ENCODE measurements at places on chromosomes 7 and 10. TPM values are rescaled to one million over a fixed set of nuclear protein-coding genes. Genes with fewer than 3 reads are reported as not detected.

DNA sequence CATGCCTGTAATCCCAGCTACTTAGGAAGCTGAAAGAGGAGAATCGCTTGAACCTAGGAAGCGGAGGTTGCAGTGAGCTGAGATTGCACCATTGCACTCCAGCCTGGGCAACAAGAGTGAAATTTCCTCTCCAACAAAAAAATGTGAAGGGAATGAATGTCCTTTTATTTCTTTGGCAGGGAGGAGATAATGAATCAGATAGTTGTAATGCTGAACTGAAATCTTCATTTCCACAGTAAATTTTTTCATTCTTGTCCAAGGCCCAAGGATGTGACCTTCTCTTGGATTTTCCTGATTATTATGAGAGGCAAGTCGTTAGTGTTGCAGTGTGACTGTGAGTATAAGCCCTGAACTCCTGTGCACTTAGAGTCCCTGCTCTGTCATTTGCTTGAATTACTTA, 13.6 kb downstream of the STAMBPL1 start:
- H3K36me3 ChIP-seq: peaks cover 5% of the 10 kb centered on the region
- no peaks in the 10 kb centered on the region for H3K27me3 ChIP-seq

DNA sequence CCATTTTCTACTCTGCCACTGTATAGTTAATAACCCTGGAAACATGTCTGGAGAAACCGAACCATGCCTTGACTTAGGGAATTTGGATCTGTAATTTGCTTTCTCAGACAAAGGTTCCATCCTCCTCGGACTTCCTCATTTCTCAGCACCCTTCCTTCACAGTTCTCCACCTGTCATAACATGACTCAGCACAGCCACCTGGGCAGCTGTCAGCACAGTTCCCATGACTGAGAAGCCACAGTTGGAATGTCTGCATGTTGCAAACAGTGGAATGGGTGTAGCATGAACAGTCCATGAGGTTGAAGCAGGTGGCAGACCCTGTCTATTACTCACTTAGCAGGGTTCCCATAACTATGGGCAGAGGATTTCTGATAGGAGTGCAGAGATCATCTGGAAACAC, 634 bp upstream of the OR9A4 start:
- H3K36me3 ChIP-seq: no peaks in the 10 kb centered on the region
- H3K27me3 ChIP-seq: peaks cover 2% of the 10 kb centered on the region
- H3K27ac ChIP-seq: no peak overlapping the region
- H3K4me3 ChIP-seq: no peak overlapping the region
- no peak for DNase-seq

Gene FEZF1
- total RNA-seq: not detected

Gene TNRC18
- total RNA-seq: 37.3 TPM

Gene SPDYE2B
- not detected for total RNA-seq

- DNase-seq: no peak
- H3K4me1 ChIP-seq: no peaks in the 10 kb centered on the region
- H3K27me3 ChIP-seq: no peaks in the 10 kb centered on the region
- no peak overlapping the region for H3K27ac ChIP-seq
These were observed 73.4 kb upstream of the PPP1R17 start for GRCh38 chr7:31613604-31614003.

Gene DLX6
- not detected for total RNA-seq

DNA sequence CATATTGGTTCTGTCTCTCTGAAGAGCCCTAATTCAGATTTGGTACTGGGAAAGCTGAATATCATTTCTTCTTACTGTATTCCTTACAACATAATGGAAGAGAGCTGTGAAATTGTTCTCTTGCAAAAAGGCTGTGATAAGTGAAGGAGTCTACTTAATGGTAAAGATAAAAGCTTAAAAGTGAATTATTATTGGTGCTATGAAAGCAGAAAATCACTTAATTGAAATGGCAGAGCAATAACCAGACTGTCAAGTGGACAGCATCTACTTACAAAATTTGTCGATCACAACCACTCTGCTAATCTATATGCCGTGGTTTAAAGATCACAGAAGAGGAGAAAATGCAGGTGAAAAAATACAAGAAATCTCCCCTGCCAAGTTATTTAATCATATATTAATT, 264.7 kb upstream of the TEX47 start:
- no peak overlapping the region for H3K27ac ChIP-seq
- DNase-seq: no peak
- H3K36me3 ChIP-seq: no peaks in the 10 kb centered on the region
- no peak overlapping the region for H3K4me3 ChIP-seq
- no peaks in the 10 kb centered on the region for H3K27me3 ChIP-seq

Gene ADRB1
- not detected for total RNA-seq

DNA sequence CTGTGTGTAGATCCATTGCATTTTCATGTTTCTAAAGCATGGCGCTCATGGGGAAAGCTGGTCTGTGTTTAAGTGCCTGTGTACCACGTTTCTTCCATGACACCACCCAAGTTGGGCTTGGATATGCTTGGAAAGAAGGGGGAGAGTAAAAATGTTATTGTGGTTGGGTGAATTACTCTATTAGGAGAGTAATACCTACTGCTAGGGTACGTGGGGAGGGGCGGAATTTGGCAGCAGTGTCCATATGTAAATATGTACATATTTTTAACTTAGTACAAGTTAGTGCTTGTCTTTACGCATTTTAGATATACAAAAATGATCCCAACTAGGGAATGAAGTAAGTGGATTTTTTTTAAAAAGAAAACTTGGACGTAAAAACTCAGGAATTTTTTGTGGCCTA, 42.9 kb upstream of the SAMD8 start:
- no peak for DNase-seq
- H3K4me3 ChIP-seq: no peak overlapping the region
- H3K27me3 ChIP-seq: no peaks in the 10 kb centered on the region
- H3K27ac ChIP-seq: no peak overlapping the region
- H3K4me1 ChIP-seq: peaks cover 10% of the 10 kb centered on the region
- no peaks in the 10 kb centered on the region for H3K36me3 ChIP-seq

DNA sequence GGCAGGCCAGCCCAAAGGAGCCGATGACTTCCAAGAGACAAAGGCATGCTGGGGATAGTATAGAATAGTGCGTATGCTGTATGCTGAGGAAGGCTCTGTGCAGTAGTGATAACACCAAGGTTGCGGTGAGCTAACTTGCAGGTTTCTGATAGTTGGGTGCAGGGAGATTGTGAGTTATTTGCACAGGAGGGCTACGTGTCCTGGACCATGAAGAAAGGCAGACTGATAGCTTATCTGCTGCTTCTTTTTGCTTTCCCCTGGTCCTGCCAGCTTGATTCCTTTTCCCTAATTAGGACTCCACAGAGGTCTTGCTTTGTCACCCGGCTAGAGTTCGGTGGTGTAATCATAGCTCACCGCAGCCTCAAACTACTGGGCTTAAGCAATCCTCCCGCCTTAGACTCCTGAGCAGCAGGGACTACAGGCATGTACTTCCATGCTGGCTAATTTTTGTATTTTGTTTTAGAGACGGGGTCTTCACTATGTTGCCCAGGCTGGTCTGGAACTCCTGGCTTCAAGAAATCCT, 43.9 kb upstream of the ARHGAP12 start:
- H3K36me3 ChIP-seq: no peaks in the 10 kb centered on the region
- no peaks in the 10 kb centered on the region for H3K27me3 ChIP-seq
- DNase-seq: no peak
- H3K4me3 ChIP-seq: no peak overlapping the region

- no peaks in the 10 kb centered on the region for H3K27me3 ChIP-seq
- no peak overlapping the region for H3K4me3 ChIP-seq
- H3K36me3 ChIP-seq: no peaks in the 10 kb centered on the region
- H3K4me1 ChIP-seq: no peaks in the 10 kb centered on the region
- DNase-seq: no peak
- no peak overlapping the region for H3K27ac ChIP-seq
These were observed 94.3 kb upstream of the PDE1C start for GRCh38 chr7:32164341-32164996.

DNA sequence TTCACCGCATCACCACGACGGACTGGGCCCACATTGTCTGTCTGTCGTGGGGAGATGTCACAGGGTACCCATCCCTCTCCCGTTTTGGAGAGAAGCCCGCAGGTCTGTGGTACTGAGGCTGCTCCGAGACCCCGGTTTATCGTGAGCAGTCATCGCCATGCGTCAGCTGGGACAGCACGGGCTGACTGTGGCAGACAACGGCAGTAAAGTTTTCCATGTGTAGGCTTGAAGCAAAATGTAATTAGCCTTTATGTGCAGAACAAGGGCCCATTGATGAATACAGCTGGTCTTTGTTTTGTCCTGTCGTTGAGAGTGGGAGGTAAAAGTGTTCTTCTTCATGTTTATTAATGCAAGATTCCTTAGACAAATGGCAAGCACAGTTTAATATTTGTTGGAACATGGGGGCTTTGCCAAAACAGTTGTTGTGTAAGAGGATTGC, 167.4 kb upstream of the SH2B2 start:
- H3K4me1 ChIP-seq: peaks cover 10% of the 10 kb centered on the region
- H3K27ac ChIP-seq: no peak overlapping the region
- no peak overlapping the region for H3K4me3 ChIP-seq
- peaks cover 19% of the 10 kb centered on the region for H3K36me3 ChIP-seq
- no peaks in the 10 kb centered on the region for H3K27me3 ChIP-seq
- no peak for DNase-seq

DNA sequence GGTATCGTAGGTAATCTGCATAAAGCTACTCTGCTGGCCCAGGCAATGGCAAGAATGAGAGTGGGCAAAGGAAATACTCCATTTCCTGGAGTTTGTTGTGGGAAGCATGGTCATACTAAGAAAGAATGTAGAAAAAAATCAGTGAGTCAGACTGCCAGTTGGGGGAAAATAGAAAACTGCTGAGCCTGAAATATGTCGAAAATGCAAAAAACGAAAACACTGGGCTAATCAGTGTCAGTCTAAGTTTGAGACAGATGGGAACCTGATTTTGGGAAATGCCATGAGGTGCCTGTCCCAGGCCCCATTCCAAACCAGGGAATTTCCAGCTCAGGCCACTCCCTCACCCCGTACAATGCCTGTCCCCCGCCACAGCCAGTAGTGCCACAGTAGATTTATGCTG, 150.0 kb downstream of the ZNF33B start:
- H3K4me3 ChIP-seq: no peak overlapping the region
- no peaks in the 10 kb centered on the region for H3K4me1 ChIP-seq
- DNase-seq: no peak

- no peak for DNase-seq
- peaks cover 19% of the 10 kb centered on the region for H3K36me3 ChIP-seq
- peaks cover 25% of the 10 kb centered on the region for H3K4me1 ChIP-seq
- no peak overlapping the region for H3K27ac ChIP-seq
- H3K27me3 ChIP-seq: no peaks in the 10 kb centered on the region
These were observed 15.0 kb downstream of the KAT6B start for GRCh38 chr10:74841265-74841973.

DNA sequence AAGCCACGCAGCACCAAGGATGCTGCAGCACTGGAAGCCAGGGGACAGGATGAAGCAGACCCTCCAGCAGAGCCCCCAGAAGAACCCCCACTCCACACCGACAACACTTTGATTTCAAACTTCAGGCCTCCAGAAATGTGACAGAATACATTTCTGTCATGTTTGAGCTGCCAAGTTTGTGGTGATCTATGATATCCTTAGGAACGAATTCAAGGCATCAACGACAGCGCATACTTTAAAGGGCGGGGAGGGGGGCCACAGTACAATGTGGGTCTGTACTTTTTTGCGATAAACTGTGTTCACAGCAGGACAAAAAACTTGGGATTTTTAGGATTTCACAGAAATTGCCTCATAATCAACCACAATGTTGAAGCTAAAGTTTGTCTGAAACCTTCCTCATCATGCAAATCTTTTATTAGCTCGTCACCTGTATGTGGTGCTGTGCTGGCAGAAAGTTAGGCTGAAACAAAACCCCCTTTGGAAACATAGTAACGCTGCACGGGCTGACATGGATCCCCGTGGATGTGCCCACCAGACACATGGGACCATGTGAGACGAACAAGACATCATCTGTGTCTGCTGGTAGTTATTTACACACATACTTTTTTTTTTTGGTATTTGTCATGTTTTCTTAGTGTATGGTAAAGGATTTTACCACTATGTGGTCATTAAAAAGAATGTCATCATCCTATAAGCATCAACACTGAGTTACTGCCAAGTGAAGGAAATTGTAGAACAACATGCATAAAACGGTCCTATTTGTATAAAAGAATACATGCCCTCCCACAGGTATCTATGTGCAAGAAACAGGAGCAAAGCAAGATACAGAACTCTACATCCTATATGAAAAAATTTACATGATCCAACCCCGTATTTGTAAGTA, 113.3 kb upstream of the AFAP1L2 start:
- no peak for DNase-seq
- no peaks in the 10 kb centered on the region for H3K27me3 ChIP-seq
- peaks cover 90% of the 10 kb centered on the region for H3K4me1 ChIP-seq

Gene CPVL
- not detected for total RNA-seq

DNA sequence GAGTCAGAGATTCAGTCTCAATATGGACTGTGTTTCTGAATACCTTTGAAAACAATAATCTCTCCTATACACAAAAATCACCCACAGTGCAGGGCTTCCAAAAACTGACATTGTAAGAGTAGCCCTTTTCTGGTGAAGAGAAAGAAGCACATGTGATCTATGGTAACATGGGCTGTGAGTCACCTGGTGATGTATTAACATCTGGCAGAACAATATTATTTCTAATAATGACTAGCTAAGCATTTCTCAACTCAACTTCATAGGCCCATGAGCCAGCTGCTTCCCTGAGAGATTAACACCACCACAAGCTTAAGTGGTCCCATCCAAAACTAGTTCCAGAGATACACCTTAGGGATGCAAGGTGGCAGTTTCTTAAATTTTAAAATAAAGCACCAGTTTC, 331.0 kb upstream of the NRP1 start:
- no peak for DNase-seq
- H3K4me3 ChIP-seq: no peak overlapping the region
- no peaks in the 10 kb centered on the region for H3K36me3 ChIP-seq
- H3K4me1 ChIP-seq: peaks cover 6% of the 10 kb centered on the region

DNA sequence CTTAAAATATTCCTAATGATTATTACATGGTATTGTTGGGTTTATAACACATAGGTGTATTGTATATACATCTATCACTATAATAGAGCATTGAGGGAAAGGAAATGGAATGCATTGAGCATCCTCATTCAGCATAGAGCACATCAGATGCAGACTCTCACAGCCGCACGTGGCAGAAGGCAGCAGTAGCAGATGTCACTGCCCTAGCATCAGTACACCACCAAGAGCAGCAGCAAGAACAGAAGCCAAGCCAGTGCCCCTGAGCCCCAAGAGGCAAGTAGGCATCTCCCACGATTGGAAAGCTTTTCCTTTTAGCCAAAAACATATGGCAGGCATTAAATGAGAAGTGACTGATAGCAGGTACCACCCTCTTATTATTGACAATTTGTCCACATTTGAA, 510.0 kb downstream of the TNS3 start:
- DNase-seq: no peak
- no peaks in the 10 kb centered on the region for H3K4me1 ChIP-seq
- H3K4me3 ChIP-seq: no peak overlapping the region
- no peaks in the 10 kb centered on the region for H3K27me3 ChIP-seq
- H3K27ac ChIP-seq: no peak overlapping the region
- no peaks in the 10 kb centered on the region for H3K36me3 ChIP-seq

All from activated CD4-positive, alpha-beta memory T cell treated with anti-CD3 and anti-CD28 coated beads for 36 hours (primary cell).